ENCODE measurements at places on chromosomes 16 and 17. TPM values are rescaled to one million over a fixed set of nuclear protein-coding genes. Genes with fewer than 3 reads are reported as not detected.

Gene SLC5A10
- not detected for total RNA-seq

GRCh38 chr17:57086069-57086930 is 1.3 kb downstream of the AKAP1 start:
- no peaks in the 10 kb centered on the region for H3K36me3 ChIP-seq
- peak overlapping the region; percentile 94 for H3K27ac ChIP-seq
- peaks cover 52% of the 10 kb centered on the region for H3K4me1 ChIP-seq
- no peaks in the 10 kb centered on the region for H3K27me3 ChIP-seq
- DNase-seq: no peak

DNA sequence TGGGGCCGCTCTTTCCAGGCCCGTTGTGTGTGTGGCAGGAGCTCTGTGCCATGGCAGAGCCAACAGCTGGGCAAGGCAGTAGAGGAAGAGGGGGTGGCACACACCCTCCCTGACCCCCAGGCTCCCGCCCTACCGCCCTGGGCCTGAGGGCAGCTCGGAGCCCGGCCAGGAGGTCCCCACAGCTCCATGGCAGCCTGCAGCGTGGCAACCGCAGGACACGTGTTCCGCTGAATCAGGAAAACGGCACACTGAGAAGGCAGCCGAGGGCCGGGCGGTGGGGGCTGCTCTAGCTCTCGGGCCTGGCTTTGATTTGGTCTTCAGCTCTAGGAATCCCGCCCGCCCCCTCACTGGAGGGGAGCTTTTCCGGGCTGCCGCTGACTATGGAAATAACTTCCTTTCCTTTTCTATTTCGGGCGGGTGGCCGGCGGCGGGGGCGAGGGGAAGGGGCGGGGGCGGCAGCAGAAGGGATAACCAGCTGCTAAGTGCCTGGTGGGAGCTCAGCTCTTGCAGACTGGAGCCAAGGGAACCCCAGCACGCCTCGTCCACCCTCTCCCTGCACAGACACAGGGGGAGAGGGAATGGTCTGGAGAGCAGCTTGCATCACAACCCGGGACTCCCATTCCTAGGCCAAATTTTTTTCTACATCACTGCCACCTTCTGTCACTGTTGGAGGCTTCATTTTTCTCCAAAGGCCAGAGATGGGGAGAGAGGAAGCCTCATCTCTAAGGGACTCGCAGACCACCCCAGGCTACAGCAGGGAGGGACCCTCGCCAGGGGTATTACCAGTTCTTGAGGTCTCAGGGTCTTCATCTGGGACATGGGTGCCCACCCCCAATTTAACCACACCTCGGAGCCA is 24.8 kb upstream of the MRPS23 start:
- H3K27ac ChIP-seq: peak overlapping the region; percentile 82
- DNase-seq: no peak
- H3K27me3 ChIP-seq: no peaks in the 10 kb centered on the region

GRCh38 chr17:74008196-74008595 is 195.3 kb upstream of the RPL38 start:
- H3K36me3 ChIP-seq: no peaks in the 10 kb centered on the region
- no peaks in the 10 kb centered on the region for H3K27me3 ChIP-seq
- no peaks in the 10 kb centered on the region for H3K4me1 ChIP-seq
- no peak overlapping the region for H3K27ac ChIP-seq

DNA sequence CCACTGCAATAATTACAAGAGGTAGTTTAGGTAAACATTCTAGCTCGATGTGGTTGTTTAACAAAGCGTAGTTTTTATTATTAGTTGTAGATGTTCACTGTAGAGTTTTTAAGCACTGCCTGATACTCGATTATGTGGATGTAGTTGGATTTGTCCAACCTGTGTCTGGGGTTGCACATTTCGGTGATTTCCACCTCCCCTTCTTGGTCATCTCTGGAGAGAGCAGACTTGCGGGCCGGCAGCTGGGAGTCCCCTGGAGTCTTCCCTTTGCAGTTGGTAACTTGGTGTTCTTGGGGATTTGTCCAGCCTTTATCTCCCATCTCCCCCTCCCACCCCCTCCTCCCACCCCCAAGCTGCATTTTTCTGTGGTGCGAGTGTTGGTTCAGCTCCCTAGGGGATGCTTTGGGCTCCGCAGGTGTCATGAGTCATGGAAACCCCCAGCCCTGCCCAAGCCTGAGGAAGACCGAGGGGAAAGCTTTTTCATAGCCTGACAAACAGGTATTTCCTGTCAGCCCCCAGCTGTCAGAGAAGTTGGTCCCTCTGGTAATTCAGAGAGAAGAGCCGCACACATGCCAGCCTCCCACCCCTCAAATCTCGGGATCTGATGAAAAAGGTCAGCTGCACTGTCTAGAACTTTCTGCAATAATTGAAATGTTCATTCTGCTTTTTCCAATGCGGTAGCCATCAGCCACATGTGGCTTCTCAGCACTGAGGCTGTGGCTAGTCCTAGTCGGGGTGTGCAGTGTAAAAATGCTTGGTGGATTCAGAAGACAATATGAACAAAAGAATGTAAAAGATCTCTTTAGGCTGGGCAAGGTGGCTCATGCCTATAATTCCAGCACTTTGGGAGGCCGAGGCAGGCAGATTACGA is 50.3 kb downstream of the KSR1 start:
- H3K4me1 ChIP-seq: peaks cover 34% of the 10 kb centered on the region
- DNase-seq: no peak
- H3K36me3 ChIP-seq: no peaks in the 10 kb centered on the region
- no peaks in the 10 kb centered on the region for H3K27me3 ChIP-seq
- H3K4me3 ChIP-seq: no peak overlapping the region

Gene TEDC2
- 2.5 TPM for total RNA-seq

Gene CD300LG
- 5.6 TPM for total RNA-seq

- no peak overlapping the region for H3K27ac ChIP-seq
- no peak for DNase-seq
- H3K36me3 ChIP-seq: no peaks in the 10 kb centered on the region
- H3K27me3 ChIP-seq: no peaks in the 10 kb centered on the region
- no peaks in the 10 kb centered on the region for H3K4me1 ChIP-seq
- no peak overlapping the region for H3K4me3 ChIP-seq
Measured at GRCh38 chr16:12518241-12519175, 285.2 kb downstream of the CPPED1 start.

DNA sequence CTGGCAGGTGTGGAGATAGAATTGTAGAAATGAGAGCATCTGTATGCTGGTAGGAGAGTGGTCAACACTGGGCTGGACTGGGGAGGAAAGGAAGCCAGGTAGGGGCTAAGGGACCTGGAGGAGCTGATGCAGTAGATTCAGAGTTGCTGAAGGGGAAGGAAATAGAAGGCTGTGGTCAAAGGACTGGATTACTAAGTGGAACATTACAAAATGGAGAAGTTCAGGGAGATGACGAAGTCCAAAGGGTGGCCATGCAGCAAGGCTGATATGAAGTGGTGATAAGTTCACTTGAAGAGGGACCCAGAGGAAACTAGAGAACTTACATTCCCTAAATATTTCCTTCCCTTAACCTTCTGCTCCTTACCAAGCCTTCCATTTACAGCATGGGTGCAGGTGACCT is 8.6 kb upstream of the CCL2 start:
- DNase-seq: no peak
- no peak overlapping the region for H3K4me3 ChIP-seq
- H3K4me1 ChIP-seq: peaks cover 31% of the 10 kb centered on the region

- peak overlapping the region; percentile 65 for H3K4me3 ChIP-seq
- no peak for DNase-seq
- peak overlapping the region; percentile 100 for H3K27ac ChIP-seq
- H3K4me1 ChIP-seq: peaks cover 92% of the 10 kb centered on the region
- no peaks in the 10 kb centered on the region for H3K27me3 ChIP-seq
Measured at GRCh38 chr17:73305845-73306836, 5.7 kb downstream of the CDC42EP4 start.

Gene CWC25
- 25.5 TPM for total RNA-seq

Gene BTBD17
- total RNA-seq: not detected

- DNase-seq: no peak
- H3K36me3 ChIP-seq: peaks cover 15% of the 10 kb centered on the region
- no peak overlapping the region for H3K4me3 ChIP-seq
- peak overlapping the region; percentile 88 for H3K27ac ChIP-seq
- peaks cover 37% of the 10 kb centered on the region for H3K4me1 ChIP-seq
- no peaks in the 10 kb centered on the region for H3K27me3 ChIP-seq
Measured at GRCh38 chr17:75806822-75807500, 22.4 kb downstream of the UNK start.

DNA sequence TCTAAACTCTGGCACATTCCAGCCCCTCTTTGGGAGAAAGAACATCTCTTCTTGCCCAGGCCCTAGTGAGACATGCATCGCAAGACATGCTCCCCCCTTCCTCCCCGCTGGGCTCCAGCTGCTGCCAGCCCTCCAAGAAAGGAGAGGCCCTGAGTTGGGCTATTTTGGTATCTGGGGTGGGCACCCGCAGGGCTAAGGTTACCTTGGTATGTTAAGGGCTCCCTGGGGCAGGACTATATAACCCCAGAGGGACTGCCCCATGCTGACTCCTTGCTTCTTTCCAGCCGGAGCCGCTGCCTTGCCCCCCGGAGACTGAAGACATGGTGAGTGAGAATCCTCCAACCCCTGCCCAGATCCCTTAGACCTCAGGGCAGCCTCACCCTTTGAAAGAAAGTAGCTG is at the start of gene MYL11:
Gene MYL11, plus strand, starts transcription at position 265 of the 400 bp plus-strand sequence. Its CDS starts 56 bp downstream, at position 321.
- peaks cover 30% of the 10 kb centered on the region for H3K4me1 ChIP-seq
- no peaks in the 10 kb centered on the region for H3K27me3 ChIP-seq
- no peak within 1 kb of the TSS for H3K27ac ChIP-seq
- no peak for DNase-seq
- no peak within 1 kb of the TSS for H3K4me3 ChIP-seq
- H3K36me3 ChIP-seq: no peaks in the 10 kb centered on the region

DNA sequence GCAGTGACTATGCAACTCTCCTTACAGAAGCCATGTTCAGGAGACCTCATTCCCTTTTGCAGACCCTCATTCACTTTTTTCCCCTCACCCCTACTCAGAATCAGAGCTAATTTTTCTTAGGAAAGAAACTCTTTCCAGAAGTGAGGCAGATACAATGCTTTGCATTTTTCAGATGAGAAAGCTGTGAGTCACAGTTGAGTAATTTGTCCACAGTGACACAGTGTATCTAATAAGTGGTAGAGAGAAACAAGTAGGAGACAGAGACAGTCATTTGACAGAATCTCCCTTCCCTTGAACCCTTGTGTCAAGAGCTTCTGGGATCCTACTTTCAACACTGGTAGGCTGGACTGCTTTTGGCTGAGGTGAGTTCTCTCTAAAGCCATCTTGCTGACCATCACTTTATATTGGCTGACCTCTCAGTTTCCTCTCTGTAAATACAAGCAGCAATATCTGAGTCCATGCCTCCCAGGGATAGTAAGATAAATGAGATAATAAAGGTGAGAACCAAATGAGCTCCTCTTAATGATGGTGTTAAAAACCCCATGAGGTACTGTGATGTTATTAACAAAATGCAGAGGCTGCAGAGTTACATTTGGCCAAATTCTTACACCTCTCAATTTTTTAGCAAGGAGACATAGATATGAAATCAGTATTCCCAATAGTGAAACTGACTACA is 130.8 kb downstream of the CA10 start:
- no peak overlapping the region for H3K27ac ChIP-seq
- H3K4me1 ChIP-seq: peaks cover 11% of the 10 kb centered on the region
- no peaks in the 10 kb centered on the region for H3K36me3 ChIP-seq
- DNase-seq: no peak
- H3K4me3 ChIP-seq: no peak overlapping the region
- no peaks in the 10 kb centered on the region for H3K27me3 ChIP-seq

DNA sequence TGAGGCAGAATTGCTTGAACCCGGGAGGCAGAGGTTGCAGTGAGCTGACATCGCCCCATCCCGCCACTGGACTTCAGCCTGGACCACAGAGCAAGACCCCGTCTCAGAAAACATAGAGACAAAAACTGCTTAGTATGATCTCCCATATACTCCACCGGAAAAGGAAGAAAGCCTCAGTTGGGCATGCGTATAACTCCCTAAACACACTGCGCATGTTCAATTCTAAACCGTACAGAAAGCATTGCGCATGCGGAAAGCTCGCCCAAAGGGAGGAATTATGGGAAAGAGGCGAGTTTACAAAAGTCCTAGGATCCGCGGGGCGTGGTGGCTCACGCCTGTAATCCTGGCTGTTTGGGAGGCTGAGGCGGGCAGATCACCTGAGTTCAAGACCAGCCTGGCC is 312.7 kb upstream of the ERCC4 start:
- H3K27me3 ChIP-seq: no peaks in the 10 kb centered on the region
- H3K4me3 ChIP-seq: no peak overlapping the region
- DNase-seq: no peak
- no peaks in the 10 kb centered on the region for H3K4me1 ChIP-seq
- no peak overlapping the region for H3K27ac ChIP-seq

Gene PPP1R1B
- total RNA-seq: 9.3 TPM

DNA sequence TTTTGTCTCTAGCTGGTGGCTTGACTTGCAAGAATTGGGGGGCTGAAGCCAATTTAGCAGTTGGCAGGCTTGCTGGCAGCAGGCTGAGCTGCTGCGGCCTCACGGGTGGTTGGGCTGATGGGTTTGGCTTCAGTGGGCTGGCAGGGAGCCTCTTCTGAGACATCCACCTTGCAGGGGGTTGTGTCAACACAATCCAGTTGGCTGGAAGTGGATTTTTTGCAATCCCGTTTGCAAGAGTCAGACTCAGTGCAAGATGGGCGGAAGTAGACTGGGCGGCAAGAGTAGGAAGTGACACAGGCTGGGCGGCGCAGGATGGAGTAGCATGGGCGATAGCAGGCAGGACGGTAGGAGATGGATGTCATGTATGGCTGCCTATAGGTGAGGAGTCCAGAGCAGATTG is 1.5 kb downstream of the KRTAP16-1 start:
- no peaks in the 10 kb centered on the region for H3K27me3 ChIP-seq
- no peak for DNase-seq
- no peaks in the 10 kb centered on the region for H3K36me3 ChIP-seq
- H3K27ac ChIP-seq: no peak overlapping the region
- no peak overlapping the region for H3K4me3 ChIP-seq

DNA sequence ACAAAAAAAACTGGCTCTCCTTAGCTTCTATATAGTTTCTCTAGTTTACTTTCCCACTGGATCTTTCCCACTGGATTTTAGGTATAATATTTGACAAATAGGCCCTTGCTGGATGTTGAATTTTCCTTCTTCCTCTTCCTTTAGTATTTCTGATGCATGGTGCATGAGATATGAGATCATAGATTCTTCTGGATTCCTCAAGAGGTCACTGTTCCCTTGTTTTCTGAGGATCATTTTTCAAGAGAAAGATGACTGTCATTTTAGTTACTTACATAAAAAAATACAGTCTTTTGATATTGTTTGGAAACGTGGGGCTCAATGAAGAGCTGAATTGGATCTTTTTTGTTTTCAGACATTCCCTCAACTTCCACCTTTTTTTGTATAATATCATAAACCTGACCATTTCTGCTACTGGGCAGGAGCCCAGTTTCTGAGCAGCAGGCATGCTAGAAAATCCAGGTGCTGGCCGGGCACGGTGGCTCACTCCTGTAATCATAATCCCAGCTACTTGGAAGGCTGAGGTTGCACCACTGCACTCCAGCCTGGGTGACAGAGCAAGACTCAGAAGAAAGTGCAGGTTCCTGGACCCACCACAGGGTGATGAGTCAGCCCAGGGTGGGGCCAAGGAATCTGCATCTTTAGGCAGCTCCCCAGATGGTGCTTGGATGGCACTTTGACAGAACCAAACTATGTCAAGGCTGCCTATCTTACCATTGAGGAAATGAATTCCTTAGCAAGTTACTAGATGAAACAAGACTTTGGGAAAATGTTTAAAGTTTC is 70.3 kb downstream of the SDR42E1 start:
- no peaks in the 10 kb centered on the region for H3K4me1 ChIP-seq
- no peak for DNase-seq
- H3K36me3 ChIP-seq: no peaks in the 10 kb centered on the region

- no peaks in the 10 kb centered on the region for H3K27me3 ChIP-seq
- no peaks in the 10 kb centered on the region for H3K4me1 ChIP-seq
- no peak overlapping the region for H3K27ac ChIP-seq
- H3K4me3 ChIP-seq: no peak overlapping the region
- DNase-seq: no peak
- H3K36me3 ChIP-seq: no peaks in the 10 kb centered on the region
Measured at GRCh38 chr17:36691606-36692005, 90.2 kb downstream of the MRM1 start.

Measured in vagina (tissue), 2 donors.